ENCODE measurements at places on chromosomes 16 and 17. TPM values are rescaled to one million over a fixed set of nuclear protein-coding genes. Genes with fewer than 3 reads are reported as not detected.

GRCh38 chr17:14373614-14374259 is 72.9 kb downstream of the HS3ST3B1 start:
- DNase-seq: no peak

- DNase-seq: no peak
These were observed 19.7 kb downstream of the IL34 start for GRCh38 chr16:70665806-70666735.

ST6GALNAC1 gene
- total RNA-seq: 9.3 TPM

DNA sequence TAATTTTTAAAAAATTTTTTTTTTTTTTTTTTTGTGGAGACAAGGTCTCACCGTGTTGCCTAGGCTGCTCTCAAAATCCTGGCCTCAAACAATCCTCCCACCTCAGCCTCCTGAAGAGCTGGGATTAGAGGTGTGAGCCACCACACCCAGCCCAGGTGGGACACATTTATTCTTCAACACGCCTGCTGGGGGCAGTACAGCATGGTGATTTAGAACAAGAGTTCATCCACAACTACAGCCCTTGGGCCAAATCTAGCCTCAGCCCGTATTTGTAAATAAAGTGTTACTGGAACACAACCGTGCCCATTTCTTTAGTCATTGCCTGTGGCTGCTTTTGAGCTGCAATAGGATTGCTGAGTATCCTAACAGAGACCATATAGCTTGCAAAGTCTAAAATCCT is 92.8 kb downstream of the KATNIP start:
- no peak for DNase-seq

DNA sequence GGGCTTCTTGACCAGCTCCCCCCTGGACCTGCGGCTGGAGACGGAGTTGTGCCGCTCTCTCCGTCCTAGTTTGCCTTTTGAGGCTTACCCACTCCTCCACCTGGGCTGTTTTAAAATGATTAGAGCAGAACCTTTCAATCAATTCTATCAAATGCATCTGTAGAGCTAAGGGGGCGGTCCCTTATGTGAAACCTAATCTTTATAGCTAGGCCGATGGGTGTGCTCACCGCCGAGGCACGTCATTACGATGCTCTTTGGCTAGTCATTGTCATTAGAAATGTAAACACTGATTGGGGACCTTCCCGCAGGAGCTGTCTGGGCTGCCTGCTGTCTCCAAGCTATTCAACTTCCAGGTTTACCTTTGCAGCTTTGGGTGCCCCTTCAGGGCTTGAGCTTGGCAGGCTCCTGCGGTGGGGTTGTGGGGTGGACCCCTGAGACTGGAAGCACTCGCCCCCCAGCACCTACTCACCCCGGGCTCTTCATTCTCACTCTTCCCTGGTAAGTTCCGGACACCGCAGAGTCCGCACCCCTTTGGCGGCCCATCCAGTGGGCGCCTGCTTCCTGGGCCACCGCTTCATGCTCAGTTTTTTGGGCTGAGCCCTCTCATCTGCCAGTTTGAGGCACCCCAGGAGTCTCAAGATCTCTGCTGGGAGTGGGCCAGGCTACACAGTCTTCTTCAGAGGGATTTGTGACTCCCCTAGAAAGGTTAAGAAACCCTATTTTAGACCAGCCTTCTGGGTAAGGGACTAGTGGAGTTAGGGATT is 20.9 kb upstream of the IL17C start:
- DNase-seq: no peak

LGALS9 gene
- 21.3 TPM for total RNA-seq

- no peak for DNase-seq
These were observed 8.9 kb downstream of the HID1 start for GRCh38 chr17:74963656-74964055.

DNA sequence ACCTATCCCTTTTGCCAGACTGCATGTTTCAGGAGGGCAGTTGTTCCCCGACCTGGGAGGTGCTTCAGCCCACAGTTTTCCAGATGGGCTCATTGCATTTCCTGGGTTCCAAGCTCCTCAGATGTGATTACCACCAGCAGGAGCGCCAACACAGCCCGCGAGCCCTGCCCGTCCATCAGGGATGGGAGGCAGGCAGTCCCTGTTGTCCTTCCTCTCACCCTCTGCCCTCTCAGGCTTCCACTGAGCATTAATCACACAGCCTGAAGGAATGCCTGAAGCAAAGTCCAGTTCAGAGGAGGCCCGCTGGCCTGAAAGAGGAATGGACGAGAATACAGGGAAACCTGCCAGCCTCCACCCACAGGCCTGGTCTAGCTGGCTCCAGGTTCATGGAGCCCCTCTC is 256.3 kb upstream of the SDK2 start:
- no peak for DNase-seq
